ENCODE measurements at places on chromosomes 7 and 10. TPM values are rescaled to one million over a fixed set of nuclear protein-coding genes. Genes with fewer than 3 reads are reported as not detected.

Gene PPP1R3C
- total RNA-seq, result 0.74 TPM

Gene CUL2
- 45.3 TPM for total RNA-seq

Gene GIGYF1
- 46.3 TPM for total RNA-seq

Gene PGAM2
- total RNA-seq, result not detected

Gene PANK1
- total RNA-seq, result 6.3 TPM

Gene STAG3
- total RNA-seq, result 0.55 TPM

Gene LIPK
- total RNA-seq, result not detected

Gene SEC61G
- total RNA-seq, result 206 TPM

Gene IFIT2
- total RNA-seq, result 0.51 TPM

Gene CEP55
- total RNA-seq, result 58.9 TPM

Gene SEMA3A
- 1.7 TPM for total RNA-seq

Gene ELOVL3
- total RNA-seq, result not detected

Gene FFAR4
- total RNA-seq, result not detected

Gene BBIP1
- 34.9 TPM for total RNA-seq

Gene FEZF1
- total RNA-seq, result not detected

Gene CUEDC2
- total RNA-seq, result 62.6 TPM

Gene CCDC172
- not detected for total RNA-seq

Gene PPP1R17
- total RNA-seq, result not detected

Gene PLPP4
- total RNA-seq, result 17.1 TPM

Gene RPP38
- 10.6 TPM for total RNA-seq

Gene RHBDD2
- 44.6 TPM for total RNA-seq

Gene VSTM4
- 0.07 TPM for total RNA-seq

Gene SH2B2
- total RNA-seq, result 0.25 TPM

Gene LGI1
- total RNA-seq, result not detected

Gene AGAP9
- total RNA-seq, result 14.4 TPM

Gene ABHD11
- total RNA-seq, result 13.3 TPM

Gene OR2A1
- not detected for total RNA-seq

Gene PALD1
- 73.3 TPM for total RNA-seq

Data from endothelial cell of umbilical vein (primary cell).